Ureter (tissue), 1 donor: ENCODE measurements at places on chromosomes 5 and 9. TPM values are rescaled to one million over a fixed set of nuclear protein-coding genes. Genes with fewer than 3 reads are reported as not detected.

DNA sequence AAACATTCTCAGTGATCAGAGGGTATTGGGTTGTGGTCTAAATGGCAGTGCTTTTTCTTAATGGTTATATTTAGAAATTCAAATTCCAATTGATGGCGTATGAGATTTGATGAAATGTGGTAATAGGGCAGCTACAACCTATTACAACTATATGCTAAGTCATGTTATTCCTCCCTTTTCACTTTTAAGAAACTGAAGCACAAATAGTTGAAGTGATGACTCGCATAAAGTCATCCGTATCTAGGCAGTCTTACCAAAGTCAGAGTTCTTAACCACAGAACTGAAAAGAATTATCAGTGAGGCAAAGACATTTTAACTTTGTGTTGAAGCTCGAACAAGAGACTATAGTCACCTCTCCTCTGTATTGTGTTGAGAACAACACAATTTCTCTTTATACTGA is 28.2 kb downstream of the C9orf152 start:
- DNase-seq: no peak

DNA sequence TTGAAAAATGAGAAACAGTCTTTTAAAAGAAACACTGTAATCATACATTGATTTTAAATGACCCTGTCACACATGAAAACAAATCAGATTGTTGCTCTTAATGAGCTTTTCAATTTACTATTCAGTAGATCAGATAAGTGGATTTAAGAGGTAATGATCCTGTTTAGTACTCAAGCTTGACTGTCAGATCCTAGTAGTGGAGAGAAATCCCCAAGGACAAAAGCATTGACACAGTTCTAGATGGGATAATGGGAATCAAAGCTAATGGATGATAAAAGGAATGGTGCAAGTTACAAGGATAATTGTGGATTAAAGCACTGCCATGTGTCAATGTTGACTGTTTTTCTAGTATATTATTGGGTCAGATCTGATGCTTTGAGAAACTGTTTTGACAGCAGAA is 142.3 kb upstream of the TLX3 start:
- DNase-seq: no peak

DNA sequence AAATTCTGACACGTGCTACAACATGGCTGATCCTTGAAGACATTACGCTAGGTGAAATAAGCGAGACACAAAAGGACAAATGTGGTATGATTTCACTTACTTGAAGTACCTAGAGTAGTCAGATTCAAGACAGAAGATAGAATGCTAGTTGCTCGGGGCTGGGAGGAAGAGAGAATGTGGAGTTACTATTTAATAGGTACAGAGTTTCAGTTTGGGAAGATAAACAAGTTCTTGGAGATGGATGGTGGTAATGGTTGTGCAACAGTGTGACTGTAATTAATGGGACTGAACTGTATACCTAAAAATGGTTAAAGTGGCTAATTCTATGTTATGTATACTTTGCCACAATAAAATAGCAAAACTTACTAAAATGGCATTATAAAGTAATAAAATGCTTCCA is 34.4 kb downstream of the PAM start:
- DNase-seq: no peak

GRCh38 chr5:67808340-67808739 is 407.2 kb upstream of the PIK3R1 start:
- no peak for DNase-seq

DNA sequence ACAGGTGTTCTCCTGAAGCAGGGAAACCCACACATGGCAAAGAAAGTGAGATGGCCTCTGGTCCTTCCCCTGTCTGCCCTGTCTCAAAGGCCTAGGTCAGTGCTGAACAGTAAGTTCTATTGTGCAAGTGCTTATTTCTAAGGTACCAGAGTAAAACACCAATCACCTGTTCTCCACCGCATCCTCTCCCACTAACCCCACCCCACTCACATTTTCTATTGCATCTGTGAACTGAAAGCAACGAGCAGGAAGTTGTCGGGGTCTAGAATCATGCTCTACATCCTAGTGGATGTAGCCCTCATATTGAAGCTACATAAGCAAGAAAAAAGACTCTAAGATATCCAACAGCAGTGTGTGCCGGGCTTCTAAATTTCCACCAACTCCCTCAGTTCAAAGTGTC is 265.9 kb downstream of the ENC1 start:
- no peak for DNase-seq

- no peak for DNase-seq
Measured at GRCh38 chr5:149793256-149793550, 63.1 kb downstream of the PPARGC1B start.

DNA sequence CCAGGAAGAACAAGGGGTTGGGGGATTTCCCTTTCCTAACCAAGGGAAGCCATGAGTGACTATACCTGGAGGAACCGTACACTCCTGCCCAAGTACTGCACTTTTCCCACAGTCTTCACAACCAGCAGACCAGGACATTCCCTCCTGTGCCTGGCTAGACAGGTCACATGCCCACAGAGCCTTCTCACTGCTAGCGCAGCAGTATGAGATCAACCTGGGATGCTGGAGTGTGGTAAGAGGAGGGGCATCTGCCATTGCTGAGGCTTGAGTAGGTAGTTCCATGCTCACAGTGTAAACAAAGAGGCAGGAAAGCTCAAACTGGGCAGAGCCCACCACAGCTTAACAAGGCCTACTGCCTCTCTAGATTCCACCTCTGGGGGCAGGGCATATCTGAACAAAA is 35.9 kb downstream of the SAXO1 start:
- DNase-seq: no peak

DNA sequence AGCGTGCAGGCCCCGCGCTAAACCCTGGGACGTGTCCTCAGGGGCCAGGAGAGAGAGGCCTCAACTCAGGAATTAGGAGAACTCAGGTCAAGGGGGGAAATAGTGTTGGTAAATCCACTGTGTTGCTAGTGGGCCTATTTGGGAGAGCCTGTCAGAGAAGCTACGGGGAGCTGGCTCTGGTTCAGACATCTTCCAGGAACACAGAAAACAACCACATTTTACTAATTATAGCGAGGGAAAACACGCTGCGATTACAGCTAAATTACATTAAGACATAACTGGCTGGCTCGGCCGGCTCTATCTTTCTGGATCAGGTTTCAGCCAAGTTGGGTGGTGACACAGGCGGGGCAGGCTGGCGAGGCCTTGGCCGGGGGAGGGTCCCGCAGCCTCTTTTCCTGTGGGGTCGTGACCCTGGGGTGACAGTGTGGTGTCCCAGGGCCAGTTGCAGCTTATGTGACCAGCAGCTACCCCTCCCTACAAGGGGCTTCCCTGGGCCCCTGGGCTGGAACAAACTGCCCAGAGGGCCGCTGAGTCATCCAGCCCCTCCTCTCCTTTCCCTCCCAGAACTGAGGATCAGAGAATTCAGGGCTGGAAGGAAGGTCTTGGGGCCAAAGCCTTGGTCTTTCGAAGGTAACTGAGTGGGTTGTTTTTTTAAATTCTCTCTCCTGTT is 75.1 kb downstream of the FGF18 start:
- peak; percentile 74 for DNase-seq

- no peak for DNase-seq
Measured at GRCh38 chr5:56984445-56984844, 32.5 kb upstream of the MIER3 start.

DNA sequence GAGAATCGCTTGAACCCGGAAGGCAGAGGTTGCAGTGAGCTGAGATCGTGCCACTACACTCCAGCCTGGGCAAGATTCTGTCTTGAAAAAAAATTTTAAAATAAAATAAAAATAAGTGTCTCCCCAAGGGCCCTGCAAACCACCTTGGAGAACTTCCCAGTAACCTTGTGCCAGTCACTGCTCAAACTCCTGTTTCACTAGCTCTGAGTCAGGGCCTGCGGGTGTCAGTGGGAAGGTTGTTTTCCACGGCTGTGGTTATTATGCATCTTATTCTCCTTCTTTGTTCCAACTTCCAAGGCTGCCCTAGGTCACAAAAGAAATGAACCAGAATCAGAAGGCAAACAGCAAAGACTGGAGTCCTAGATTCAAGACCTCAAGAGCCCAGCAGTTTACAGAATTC is 246.7 kb downstream of the ADAMTSL1 start:
- no peak for DNase-seq

DNA sequence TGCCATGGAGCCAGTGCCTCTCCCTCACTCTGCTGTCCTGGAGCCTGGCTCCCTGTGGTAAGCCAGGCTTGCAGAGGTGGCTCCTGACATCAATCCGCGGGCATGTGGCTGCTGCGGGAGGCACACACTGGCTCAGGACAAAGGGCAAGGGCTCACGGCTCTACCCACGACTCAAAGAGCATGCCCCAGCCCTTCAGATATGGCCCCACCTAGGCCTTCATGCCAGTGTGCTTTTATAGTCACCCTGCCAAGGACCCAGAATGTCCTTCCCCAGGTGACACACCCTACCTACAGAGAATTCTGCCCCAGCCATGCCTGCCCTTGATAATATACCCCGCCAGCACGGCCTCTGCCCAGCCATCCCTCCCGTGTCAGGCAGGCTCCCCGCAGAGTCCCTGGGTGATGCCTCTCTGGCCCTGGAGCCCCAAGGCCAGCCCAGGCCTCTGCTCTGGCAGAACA is 1.6 kb downstream of the MGAT4B start:
- no peak for DNase-seq

GRCh38 chr5:167699432-167699831 is 592.0 kb upstream of the WWC1 start:
- no peak for DNase-seq

The SLC35D2 gene
- total RNA-seq: 26.0 TPM

The PCDHGA2 gene
- 2.6 TPM for total RNA-seq

The SAPCD2 gene
- total RNA-seq: 1.6 TPM

The FOXD4L6 gene
- not detected for total RNA-seq
